HS-27A (cell line): ENCODE measurements at places on chromosomes 7 and 10.
A peak's percentile ranks its signal among the peaks of the same experiment; 100 is the strongest.

DNA sequence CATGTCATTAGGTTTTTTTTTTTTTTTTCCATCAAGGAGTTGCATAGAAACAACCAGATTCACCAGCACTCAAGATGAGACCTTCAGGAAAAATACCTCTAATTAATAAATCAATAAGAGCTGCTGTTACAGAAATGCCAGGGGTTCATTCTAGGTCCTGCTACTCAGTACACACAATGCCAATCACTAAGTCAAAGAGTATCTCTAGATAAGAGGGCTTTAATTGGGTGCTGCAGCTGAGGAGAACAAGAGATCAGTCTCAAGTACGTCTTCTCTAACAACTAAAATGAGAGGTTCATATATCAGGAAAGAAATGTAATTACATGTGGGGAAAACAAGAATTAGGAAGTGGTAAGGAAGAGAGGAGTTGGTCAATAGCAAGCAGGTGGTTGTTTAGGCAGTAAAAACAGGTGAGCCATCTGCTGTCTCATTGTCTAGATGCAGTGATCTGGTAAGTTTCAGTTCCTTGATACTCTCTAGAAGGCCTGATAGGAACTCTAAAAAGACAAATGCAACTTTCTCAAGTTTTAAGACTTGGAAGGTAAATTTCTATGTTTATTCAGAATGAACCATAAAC lies 272.9 kb upstream of the ZWINT start:
- no peak for DNase-seq

DNA sequence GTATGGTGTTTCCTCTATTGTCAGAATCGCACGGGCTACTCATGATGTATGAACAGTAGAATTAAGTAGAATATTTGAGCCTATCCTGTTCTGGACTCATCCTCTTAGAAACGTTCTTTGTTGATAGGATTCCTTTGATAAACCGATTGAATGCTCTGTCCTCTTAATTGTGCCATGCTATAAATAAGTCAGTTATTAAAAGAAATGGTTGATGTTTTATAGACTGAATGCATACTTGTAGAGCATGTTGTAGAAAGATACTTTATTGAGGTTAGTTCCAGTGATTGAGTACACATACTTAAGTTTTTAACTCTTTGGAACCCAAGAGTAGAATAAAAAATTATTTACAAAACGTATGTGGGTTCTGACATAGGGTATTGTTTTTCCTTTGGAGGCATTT lies 54.9 kb upstream of the HBP1 start:
- DNase-seq: no peak

DNA sequence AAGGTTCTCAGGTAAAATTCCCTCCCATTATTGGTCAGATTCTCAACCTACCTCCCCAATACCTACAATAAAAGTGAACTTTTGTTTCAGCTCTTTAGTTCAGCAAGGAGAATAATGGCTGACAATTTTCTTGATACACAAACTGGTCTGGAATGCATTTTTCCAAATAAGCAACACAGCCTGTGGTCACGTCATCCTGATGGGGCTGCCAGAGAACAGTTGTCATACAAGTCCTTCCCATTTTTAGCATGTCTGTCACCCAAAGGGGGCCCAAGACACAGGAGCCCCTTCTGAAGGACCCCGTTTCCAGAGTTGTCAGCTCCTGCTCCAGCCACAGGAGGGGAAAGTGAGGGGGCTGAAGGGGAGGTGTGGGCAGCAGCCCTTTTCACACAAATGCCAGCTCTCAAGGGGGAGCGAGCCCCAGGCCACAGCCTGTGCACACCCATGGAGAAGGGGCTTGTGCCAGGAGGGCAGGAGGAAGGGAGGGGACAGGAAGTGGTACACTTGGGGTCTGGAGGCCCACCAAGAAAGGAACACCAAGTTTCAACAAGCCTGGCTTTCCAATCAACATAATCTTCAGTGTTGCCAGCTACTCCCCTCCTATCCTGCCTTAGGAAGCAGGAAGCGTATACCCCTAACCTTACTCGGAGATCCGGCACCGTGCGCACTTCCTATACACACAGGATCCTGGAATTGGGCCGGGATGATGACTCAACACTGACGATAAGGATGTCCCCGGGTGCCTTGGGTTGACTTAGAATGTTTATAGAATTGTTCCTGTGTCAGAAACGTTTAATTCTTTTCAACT lies 43.4 kb upstream of the PDLIM1 start:
- DNase-seq: peak; percentile 33

DNA sequence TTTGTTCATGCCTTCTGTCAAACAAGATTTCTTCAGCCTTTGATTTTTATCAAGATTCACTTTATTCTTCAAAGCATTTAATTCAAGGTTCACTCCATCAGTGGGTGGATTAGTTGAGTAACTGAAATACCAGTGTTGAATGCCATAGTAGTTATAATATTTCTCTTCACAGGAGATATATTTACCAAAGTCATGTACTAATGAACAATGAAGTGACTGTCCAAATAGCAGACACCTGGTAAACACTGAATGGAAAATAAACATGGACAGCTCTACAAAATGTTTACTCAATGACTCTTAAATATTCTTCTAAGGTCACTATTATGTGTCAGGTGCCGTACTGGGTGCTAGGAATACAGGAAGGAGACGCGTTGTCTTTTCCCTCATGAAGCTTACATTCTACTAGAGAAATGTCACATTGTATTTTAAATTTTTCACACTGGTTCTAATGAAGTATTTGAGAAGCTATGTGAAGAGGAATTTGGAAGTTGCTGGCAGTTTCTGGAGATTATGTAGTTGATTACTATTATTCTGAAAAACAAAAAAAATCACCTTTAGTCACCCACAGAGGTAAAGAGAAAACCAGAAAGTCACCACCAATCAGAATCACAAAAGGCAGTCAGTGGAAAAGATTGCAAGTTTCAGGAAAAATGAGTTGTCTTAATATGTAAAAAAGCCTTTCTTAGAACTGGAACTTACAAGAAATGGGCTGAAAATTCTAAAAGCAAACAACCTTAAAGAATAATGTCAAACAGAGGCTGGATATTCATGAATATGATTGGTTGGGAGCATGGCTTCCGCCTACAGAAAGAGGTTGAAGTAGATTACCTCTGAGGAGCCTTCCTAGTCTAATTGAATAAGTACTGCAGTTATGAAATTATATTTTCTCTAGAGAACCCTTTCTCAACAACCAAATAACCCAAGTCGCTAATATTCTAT lies 84.5 kb downstream of the RTKN2 start:
- DNase-seq: no peak

GRCh38 chr10:10600004-10600403 lies 417.7 kb upstream of the CELF2 start:
- no peak for DNase-seq

GRCh38 chr7:11332186-11332864 lies 358.7 kb downstream of the PHF14 start:
- DNase-seq: no peak

DNA sequence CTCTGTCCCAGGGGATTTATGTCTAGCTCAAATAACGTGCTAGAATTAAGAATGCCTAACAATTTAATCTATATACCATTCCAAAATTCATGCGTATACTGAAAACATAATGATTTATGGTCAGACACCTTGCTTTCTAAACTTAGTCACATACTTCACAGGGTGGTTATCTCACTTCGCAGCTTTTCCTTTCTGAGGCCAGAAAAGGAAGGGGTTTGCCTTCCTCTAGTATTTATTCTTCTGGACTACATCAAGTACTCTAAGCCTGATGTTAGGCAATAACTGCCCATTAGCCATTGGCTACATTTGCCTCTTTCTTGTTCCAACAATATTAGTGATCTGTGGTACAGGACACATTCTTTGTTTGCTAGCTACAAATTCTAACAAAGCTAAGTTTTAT lies 72.6 kb upstream of the FHIP2A start:
- no peak for DNase-seq

GRCh38 chr7:137434946-137435345 lies 91.4 kb upstream of the PTN start:
- no peak for DNase-seq

DNA sequence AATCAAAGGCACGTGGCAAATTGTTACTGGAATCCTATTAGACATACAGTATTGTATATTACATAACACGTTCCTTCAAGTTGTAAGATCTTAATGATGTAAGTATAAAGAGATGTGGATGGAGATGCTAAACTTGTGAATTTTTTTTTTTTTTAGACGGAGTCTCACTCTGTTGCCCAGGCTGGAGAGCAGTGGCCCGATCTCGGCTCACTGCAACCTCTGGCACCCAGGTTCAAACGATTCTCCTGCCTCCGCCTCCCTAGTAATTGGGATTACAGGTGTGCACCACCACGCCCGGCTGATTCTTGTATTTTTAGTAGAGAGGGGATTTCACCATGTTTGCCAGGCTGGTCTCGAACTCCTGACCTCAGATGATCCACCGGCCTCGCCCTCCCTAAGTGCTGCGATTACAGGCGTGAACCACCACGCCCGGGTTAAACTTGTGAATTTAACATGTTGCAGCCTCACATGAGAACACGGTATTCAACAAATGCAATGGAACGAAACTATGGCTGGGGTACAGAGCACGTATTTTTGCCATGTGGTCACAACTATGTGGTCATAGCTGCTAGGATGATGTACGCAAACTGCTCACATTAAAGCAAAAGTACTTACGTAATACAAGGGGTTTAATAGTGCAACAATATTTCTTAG lies 818 bp upstream of the SUPV3L1 start:
- no peak for DNase-seq

GRCh38 chr7:90661290-90662151 lies 65.4 kb downstream of the CDK14 start:
- DNase-seq: no peak

GRCh38 chr10:113047605-113047962 lies 97.5 kb downstream of the TCF7L2 start:
- no peak for DNase-seq

DNA sequence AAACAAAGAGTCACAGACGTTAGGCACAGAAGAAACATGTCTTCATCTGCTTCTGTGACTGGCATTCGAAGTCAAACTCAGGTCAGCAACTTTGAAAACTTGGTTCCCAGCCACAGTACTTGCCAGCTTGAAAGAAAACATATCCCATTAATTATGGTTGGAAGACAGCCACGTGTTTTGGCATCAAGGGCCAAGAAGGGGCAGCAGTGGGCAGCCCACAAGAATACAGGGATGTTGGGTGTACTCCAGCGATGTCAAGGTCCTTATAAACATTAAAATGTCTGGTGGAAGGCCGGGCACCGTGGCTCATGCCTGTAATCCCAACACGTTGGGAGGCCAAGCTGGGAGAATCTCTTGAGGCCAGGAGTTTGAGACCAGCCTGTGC lies 29.5 kb downstream of the JCAD start:
- DNase-seq: no peak

- DNase-seq: no peak
Measured at GRCh38 chr10:46555713-46556514, 544 bp downstream of the GPRIN2 start.

GRCh38 chr7:157807510-157807909 lies 470.7 kb downstream of the DNAJB6 start:
- no peak for DNase-seq

DNA sequence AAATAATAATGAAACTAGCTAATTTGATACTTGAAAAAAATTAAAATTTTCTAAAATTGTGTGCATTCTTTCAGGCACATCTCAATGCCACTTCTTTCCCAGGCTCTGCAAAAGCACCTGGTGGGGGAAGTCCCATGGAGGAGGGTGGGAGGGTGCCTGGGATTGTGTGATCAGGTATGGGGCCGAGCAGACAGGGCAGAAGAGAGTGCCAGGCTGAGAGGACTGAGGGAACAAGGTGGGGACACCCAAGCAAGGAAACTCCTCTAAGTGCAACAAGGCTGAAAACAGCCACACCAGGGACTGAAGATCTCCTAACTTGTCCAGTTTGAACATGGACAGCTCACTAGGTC lies 13.8 kb downstream of the PARP12 start:
- no peak for DNase-seq

DNA sequence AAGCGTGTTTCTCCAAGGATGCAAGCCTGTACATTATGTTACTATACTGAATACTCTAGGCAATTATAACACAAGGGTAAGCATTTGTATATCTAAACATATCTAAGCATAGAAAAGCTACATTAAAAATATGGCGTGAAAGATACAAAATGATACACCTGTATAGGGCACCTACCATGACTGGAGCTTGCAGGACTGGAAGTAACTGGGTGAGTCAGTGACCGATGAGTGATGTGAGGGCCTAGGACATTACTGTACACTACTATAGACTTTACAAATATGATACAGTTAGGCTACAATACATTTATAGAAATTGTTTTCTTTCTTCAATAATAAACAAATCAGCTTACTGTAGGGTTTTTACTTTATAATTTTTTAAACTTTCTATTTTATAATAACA lies 1127.2 kb upstream of the LRRN3 start:
- no peak for DNase-seq

DNA sequence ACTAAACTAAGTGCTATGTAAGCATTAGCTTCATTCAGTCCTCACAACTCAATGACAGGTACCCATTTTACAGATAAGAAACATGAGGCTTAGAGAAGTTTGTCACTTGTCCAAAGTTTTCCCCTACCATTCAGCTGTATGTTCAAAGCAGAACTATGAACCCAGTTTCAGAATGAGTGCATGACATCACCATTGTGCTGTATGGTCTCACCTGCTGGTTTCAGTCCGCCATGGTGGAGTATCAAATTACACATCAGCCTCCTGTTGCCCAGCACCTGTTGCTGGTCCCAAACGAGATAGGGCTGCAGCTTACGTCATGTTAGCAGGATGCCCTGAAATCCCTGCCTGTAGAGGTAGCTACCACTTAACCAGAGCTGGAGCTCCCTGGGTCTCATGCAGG lies 95.0 kb downstream of the DYNC1I1 start:
- DNase-seq: no peak

DNA sequence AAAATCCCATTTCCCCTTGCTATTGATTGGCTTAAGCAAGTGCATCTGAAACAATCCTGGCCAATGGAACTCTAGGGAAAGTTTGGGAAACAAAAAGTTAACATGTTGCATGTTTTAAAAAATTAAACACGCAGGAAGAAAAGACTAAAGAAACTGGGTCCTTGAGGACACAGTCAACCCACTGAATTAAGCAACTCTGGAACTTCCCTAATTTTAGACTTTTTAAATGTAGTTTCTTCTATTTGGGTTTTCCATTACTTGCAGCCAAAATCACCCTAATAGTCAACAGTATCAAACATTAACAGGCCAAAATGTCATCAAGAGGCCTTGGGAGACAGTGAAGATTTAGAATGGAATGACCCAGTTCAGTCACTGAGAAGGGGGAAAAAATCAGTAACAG lies 40.6 kb downstream of the OSBPL3 start:
- no peak for DNase-seq

DNA sequence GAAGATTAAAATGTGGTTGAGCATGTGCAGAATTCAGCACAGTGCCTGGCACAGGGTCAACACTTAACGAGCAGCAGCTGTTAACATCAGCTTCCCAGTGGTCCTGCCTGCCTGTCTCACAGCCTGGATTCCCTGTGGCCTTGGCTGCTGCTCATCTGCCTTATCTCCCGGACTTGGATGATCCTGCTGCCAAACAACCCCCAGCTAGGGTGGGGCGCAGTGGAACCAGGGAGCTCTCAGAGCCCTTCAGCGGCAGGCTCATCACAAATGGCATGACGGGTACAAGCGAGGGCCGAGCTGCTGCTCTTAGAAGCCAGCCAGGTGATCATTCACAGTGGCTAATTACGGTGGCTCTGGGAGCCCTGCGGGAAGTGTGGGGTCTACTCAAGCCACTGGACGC lies 13.0 kb upstream of the SMARCD3 start:
- no peak for DNase-seq
